ENCODE measurements at places on chromosomes 11 and 22.

- no peak for DNase-seq
These were observed 204.9 kb upstream of the TBCEL start for GRCh38 chr11:120819003-120819402.

GRCh38 chr22:34973016-34973415 is 92.9 kb upstream of the ISX start:
- no peak for DNase-seq

DNA sequence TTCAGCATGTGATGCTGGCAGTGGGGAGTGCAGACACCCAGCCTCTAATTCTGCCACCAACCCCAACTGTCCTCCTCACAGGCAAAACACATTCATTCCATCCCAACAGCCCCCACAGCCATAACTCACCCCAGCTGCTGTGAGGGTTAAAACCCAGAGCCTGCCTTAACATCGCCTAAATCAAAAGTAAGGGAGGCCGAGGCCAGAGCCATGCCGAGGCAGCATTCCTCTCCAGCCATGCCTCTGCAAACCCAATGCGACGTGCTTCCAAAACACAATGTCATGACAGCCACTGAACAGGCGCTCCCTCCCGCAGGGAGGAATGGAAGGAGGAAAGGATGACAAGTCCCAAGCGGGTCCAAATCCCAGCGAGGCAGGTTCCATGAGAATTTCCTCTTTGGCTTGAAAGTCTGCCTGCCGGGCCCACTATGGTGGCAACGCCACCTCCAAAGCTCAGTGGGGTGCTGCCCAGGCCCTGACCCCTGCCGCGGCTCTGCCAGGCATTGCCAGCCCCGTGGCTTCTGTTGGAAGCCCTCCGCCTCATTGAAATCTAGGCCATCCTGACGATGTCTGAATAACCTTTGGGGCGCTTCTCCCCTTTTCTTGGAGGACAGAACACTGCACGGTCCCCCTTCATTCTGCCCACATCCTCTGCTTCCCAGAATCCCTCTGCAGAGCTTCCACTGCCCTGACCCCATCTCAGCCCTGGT is 472.3 kb downstream of the BRD1 start:
- DNase-seq, result no peak

- no peak for DNase-seq
These were observed 15.7 kb upstream of the OPCML start for GRCh38 chr11:133547808-133548494.

GRCh38 chr11:73395297-73396208 is 19.4 kb downstream of the RELT start:
- no peak for DNase-seq

DNA sequence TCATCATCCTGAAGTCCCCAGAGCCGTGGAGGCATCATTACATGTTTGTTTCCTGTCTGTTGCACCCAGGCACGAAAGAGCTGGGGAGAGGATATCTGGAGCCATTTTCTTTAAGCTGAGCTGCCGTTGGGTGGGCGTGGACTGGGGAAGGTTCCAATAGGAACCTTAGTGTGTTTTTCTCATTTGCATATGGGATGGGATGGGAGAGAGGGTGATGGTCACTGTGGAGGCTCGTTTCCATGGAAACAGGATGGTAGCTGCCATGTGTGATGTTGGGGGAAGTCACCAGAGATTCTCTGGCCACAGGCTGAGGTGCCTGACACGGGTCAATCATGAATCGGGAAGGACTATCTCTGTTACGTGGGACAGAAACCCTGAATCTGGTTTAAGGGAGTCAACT is 39.7 kb downstream of the CACNA1I start:
- no peak for DNase-seq

DNA sequence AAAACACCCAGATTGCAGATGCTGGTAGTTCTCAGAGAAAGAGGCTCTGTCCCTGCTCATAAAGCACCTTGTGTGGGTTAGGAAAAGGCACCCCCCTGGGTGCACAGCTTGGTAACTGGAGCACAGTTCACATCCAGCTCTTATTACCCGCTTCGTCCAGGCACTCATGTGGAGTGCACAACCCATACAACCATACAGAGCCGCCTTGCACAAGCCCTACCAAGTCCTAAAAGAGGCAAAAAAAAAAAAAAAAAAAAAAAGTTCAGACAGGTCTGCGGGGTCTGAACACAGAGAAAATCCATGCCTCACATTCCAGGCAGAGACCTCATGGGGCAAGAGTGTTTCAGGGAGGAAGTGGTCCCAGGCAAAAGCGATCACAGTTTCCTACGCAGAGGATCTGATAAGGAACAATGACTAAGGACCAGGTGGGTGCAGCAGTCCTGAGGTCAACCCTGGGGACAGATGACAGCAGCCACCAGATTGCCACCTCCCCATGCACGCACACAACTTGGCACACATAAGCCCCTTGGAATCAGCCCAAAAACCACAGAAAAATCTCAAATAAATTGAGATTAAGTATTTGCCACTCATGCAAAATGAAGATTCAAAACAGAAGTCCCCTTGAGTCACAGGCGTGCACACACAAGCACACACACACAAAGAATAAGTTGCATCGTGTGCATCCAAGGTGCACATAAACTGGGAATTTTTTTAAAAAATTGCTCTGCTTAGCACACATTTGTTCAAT is 12.3 kb downstream of the MB start:
- no peak for DNase-seq

GRCh38 chr11:117200813-117201657 is 1.9 kb downstream of the TAGLN start:
- DNase-seq, result no peak

- DNase-seq, result no peak
These were observed 60.9 kb downstream of the PDHX start for GRCh38 chr11:34977089-34977912.

DNA sequence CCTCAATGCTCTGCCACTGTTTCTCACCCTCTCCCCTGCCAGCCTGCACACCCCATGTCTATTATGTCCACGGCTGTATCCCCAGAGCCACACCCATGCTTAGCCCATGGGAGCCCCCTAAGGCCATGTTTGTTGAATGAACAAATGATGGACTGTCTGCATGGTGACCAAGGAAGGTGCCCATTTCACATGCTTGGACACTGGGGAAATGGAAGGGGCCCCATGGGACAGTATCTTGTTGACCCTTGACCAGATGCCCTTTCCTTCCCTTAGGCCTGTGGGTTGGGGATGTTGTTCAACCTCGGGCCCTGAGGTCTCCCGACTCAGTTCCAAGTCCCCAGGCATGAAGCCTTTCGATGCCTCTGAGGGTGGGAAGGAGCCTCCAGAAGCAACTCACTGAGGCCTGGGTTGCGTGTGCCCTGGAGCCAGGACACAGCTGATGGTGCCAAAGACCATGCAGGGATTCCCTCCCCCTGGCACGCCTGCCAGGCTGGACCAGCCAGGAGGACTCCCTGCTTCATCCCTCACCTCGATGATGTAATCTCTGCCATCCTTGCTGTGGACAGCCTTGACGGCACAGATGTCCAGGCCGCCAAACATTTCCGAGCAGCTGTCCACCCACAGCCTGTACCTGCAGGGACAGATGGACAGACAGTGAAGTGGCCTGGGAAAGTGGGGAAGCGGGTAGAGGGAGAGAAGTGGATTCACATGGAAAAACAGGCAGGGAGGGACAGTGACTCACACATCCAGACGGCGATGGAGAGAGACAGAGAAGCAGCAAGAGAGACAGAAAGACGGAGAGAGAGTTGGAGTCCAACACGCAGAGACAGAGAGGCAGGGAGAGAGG is 58.9 kb downstream of the FBXO7 start:
- no peak for DNase-seq

- DNase-seq, result no peak
These were observed 4.1 kb downstream of the LRRC56 start for GRCh38 chr11:541433-541885.

- DNase-seq, result no peak
These were observed 6.7 kb upstream of the SLC6A5 start for GRCh38 chr11:20592741-20593140.

DNA sequence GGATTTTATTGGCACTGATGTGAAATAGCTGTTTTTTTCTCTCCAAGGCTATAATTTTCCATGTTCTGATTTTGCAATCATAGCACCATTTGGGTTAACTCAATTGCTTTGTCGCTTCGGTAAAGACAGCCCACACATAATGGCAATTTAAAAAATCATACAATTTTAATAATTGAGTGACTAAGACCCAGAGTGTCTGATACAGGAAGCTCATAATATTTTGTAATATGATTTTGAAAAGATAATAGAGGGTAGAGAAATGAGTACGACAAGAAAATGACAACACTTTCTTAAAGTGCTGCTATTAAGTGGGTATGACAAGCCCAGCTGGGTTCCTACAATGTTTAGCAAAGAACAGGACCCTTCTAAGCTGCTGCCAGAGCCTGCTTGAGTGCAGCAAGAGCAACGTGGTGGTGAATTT is 439.1 kb downstream of the METTL15 start:
- DNase-seq, result no peak

GRCh38 chr11:126519764-126520734 is 164.6 kb downstream of the ST3GAL4 start:
- DNase-seq, result no peak

DNA sequence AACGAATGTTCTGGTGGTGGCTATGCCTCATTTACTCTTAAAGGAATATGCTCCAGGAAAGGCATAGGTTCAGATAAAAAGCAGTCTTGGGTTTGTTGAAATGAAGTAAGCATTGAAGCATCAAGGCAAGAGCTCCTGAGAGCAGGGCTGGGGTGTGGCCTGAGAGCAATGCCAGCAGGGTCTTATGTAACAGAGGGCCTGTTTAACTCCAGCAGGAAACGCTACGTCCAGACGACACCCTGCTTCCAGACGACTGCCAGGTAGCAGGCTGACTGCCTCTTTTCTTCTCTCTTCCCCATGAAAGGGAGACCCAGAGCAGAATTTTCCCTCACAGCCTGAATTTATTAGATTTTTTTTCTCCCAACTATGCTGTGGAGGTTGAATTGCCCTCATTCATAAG is 127.2 kb upstream of the SLC5A12 start:
- DNase-seq, result no peak

GRCh38 chr11:128643661-128644317 is 50.1 kb upstream of the FLI1 start:
- DNase-seq, result no peak

- DNase-seq, result no peak
These were observed 21.2 kb downstream of the EHF start for GRCh38 chr11:34642001-34642554.

- no peak for DNase-seq
These were observed 71.5 kb downstream of the LINC01488 start for GRCh38 chr11:69552951-69553350.

DNA sequence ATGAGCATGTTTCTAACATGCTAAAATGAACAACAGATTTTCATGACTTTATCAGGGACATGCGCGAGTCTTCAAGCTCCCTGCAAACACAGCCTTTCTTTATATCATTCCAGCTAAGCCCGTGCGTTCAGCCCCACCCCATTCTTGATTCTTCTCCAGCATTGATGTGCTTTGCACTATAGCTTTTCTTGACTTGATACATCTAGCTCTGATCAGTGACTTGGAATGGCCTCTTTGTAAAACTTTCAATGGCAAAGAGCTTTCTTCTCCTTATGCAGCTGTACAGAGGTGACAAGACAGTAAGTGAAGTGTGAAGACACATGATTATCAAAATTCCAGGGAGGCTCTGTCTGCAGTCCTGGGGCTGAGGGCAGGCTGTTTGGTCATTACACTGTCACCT is 561.0 kb downstream of the OPCML start:
- no peak for DNase-seq

- no peak for DNase-seq
These were observed 150.5 kb upstream of the SORL1-AS1 start for GRCh38 chr11:121603316-121603715.

DNA sequence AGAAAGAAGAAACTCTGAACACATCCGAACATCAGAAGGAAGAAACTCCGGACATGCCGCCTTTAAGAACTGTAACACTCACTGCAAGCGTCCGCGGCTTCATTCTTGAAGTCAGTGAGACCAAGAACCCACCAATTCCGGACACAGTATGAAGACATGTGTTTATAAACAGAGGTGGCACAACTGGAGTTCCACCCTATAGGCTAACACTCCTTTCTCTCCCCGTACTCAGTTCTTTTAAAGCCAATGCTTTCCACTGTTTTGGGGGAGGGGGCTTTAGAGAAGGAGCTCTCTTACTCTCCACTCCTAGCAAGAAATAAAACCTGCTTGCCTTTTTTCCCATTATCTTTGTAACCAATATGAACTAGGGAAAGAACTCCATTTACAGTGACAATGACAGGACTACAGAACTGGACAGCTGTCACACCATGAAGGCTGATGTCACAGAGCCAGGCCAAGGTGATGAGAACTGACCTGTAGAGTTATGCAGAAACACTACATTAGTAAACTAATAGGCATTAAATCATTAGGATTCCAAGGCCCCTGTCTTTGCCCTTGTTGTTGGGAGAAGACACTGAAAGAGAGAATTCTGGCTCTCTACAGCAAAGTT is 733 bp downstream of the TRIM5 start:
- no peak for DNase-seq

DNA sequence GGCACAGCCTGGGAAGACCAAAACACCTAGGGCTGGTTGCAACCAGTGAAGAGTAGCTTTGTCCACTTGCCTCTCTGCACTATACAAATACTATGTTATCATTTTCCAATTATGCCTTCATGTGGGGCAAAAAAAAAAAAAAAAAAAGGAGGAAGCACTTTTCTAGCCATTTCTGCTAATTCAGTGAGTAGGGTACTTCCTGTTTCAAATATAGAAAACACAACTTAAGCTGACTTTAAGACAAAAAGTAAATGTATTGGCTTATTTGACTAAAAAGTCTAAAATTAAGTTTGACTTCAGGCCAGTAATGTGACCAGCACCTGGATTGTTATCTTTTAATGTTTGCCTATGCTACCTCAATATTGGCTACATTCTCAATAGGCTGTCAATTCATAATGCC is 15.3 kb downstream of the CCDC73 start:
- DNase-seq, result no peak

- no peak for DNase-seq
These were observed 3.5 kb downstream of the CLDN5 start for GRCh38 chr22:19520566-19521305.

- DNase-seq, result no peak
These were observed 62.7 kb upstream of the FIBIN start for GRCh38 chr11:26931248-26931631.

DNA sequence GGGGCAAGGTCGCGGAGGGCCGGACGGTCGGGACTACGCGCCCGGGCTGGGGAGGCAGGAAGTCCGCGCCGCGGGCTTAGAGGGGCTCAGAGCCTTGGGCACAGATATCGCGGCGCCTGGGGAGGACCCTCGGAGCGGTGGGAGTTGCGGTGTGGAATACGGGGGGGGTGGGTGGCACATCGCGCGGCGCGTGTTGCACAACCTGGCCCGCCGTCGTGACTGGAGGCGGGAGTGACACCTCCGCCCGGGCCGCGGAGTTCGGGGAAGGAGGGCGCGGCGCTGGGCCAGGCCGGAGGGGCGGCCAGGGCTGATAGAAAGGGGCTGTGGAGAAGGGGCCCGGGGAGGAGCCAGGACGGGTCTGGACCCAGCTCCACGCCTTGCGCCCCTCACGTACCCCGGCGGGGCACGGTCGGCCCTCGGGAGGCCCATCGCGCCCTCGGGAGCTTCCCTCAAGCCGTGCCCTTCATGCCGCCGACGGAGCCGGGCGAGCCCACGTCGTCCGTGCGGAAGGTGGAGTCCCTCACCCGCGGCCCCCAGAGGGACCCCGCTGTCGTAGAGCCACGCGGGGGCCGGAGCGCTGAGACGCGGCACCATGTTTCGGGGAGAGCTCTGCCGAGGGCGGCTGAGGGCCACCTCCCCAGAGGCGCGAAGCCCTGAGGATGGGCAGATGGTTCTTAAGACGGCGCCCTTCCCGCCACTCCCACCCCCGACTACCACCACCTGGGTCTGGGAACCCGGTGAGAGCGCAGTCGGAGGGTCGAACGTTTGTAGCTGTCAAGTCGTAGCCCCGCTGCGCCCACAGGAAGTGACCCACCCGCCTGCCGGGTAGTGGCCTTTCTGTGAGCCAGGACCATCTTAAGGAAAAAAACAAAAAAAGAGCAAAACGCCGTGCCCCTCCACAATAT is 729 bp downstream of the IL17RA start:
- DNase-seq, result peak; percentile 14

Data from CD8-positive, alpha-beta memory T cell (primary cell).